ENCODE measurements at places on chromosomes 12 and 14. TPM values are rescaled to one million over a fixed set of nuclear protein-coding genes. Genes with fewer than 3 reads are reported as not detected.
A peak's percentile ranks its signal among the peaks of the same experiment; 100 is the strongest.

DNA sequence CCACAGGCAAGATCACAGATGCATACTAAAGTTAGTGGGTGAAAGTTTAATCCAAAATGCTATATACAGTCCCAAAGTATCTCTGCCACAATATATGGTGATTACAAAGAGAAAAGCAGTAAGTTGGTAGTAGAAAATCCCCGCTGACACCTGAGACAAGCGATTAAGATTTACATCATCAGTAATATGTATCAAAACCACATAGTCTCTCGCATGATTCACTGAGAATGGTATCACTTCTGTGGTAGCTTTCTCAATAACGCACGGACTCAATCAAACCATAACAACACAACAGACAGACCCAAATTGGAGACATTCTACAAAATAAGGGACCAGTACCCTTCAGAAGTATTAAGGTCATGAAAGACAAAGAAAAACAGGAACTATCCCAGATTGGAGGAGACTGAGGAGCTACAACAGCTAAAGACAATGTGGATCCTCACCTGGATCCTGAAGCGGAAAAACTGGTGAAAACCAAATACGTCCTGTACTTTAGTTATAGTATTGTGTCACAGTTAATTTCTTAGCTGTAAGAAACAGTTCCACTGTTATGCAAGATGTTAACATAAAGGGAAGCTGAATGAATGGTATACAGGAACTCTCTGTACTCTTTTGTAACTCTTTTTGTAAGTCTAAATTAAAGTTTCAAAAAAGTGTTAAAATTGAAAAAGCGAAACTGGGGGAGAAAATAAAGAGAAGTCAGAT, 51.0 kb downstream of the SPTLC2 start:
- no peaks in the 10 kb centered on the region for H3K4me1 ChIP-seq
- H3K36me3 ChIP-seq, result no peaks in the 10 kb centered on the region
- H3K27me3 ChIP-seq, result no peaks in the 10 kb centered on the region
- H3K27ac ChIP-seq, result peak overlapping the region; percentile 66
- DNase-seq, result no peak
- no peak overlapping the region for H3K4me3 ChIP-seq

DNA sequence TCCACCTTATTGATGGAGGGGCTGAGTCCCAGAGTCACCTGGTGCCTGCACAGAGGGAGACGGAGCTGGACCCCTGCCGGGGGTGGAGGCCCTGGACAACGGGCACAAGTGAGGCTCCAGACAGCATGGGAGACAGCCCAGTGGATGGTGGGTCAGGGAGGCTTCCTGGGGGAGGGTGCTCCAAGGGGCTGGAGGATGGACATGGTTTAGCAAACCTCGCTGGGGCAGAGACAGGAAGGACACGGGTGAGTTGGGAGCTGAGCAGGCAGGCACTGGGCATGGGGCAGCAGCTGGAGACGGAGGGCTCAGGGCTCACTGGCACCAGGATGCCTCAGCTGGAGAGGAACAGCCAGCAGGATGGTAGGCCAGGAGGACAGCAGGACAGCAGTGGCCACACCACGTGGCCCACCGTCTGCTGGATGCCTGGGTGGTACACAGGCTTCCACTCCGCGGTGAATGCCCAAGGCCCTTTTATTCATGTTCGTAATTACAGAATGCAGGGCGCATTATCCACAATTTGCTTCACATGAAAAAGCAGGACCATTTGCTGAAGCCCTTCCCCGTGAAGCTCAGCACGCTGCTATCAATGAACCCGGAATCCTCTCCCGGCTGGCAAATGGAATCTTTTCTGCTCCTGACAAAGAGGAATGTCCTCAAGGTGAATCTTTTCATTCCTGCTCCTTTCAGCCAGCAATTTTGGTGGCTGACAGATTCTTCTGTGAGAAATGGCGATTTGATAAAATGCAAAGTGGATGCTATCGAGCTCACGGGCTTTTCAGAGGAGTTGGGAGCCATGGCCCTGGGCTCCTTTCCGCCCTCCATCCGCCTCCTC, 138.1 kb upstream of the C14orf180 start:
- H3K4me3 ChIP-seq, result no peak overlapping the region
- H3K27ac ChIP-seq, result no peak overlapping the region
- H3K27me3 ChIP-seq, result no peaks in the 10 kb centered on the region
- no peaks in the 10 kb centered on the region for H3K36me3 ChIP-seq
- peak; percentile 3 for DNase-seq

GRCh38 chr12:67447180-67447579, 178.0 kb downstream of the CAND1 start:
- H3K36me3 ChIP-seq, result no peaks in the 10 kb centered on the region
- no peak for DNase-seq
- no peak overlapping the region for H3K4me3 ChIP-seq
- no peak overlapping the region for H3K27ac ChIP-seq
- no peaks in the 10 kb centered on the region for H3K27me3 ChIP-seq
- H3K4me1 ChIP-seq, result no peaks in the 10 kb centered on the region

DNA sequence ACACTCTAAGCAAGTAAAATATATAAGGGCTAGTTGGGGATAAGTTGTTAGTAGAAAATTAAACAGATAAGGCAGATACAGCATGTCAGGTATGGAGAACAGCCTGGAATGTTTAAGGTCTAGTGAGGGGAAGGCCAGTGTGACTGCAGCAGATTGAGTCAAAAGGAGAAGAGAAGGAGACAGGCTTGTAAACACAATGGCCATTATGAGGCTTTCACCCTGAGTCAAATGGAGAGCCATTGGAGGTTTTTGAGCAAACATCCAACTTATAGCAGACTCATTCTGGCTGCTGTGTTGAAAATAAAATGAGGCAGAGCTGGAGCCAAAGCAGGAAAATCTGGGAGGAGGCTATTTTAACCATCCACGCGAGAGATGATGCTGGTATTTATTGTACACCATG, 142.0 kb downstream of the DUSP6 start:
- no peaks in the 10 kb centered on the region for H3K27me3 ChIP-seq
- no peak overlapping the region for H3K27ac ChIP-seq
- H3K4me1 ChIP-seq, result no peaks in the 10 kb centered on the region
- H3K4me3 ChIP-seq, result no peak overlapping the region
- DNase-seq, result no peak

GRCh38 chr12:121114019-121114639, 18.5 kb upstream of the P2RX7 start:
- peaks cover 2% of the 10 kb centered on the region for H3K4me1 ChIP-seq

GRCh38 chr12:56766535-56766934, 3.4 kb downstream of the HSD17B6 start:
- no peaks in the 10 kb centered on the region for H3K4me1 ChIP-seq
- H3K4me3 ChIP-seq, result no peak overlapping the region
- no peaks in the 10 kb centered on the region for H3K27me3 ChIP-seq

GRCh38 chr14:99176156-99176945, 95.6 kb downstream of the BCL11B start:
- no peak overlapping the region for H3K27ac ChIP-seq
- DNase-seq, result no peak

- DNase-seq, result no peak
- H3K4me1 ChIP-seq, result peaks cover 10% of the 10 kb centered on the region
- H3K4me3 ChIP-seq, result no peak overlapping the region
- H3K27me3 ChIP-seq, result no peaks in the 10 kb centered on the region
- no peak overlapping the region for H3K27ac ChIP-seq
- no peaks in the 10 kb centered on the region for H3K36me3 ChIP-seq
These were observed 869 bp upstream of the RIMBP2 start for GRCh38 chr12:130716969-130717366.

- H3K36me3 ChIP-seq, result no peaks in the 10 kb centered on the region
- no peaks in the 10 kb centered on the region for H3K27me3 ChIP-seq
- no peaks in the 10 kb centered on the region for H3K4me1 ChIP-seq
- H3K27ac ChIP-seq, result no peak overlapping the region
- no peak overlapping the region for H3K4me3 ChIP-seq
These were observed 55.7 kb downstream of the METTL25 start for GRCh38 chr12:82414044-82414443.

DNA sequence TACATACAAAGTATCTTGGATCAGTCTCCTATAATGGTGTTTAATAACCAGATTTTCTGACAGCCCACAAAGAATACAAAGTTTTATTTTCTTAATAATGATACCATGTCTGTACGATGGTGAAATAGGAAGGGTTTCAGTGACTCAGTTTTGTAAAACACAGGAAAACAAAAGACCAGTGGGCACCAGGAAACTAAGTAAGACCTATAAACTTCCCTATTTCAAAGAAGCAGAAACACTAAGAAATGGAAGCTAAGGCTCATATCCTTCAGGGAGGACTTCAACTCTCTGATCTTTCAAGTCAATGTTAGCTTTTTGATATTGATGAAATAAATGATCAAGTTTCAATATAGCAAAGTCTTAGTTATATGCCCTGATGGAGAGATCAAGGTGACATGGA, 196.0 kb downstream of the DUSP6 start:
- no peak overlapping the region for H3K4me3 ChIP-seq
- no peak for DNase-seq
- H3K36me3 ChIP-seq, result no peaks in the 10 kb centered on the region
- H3K27ac ChIP-seq, result no peak overlapping the region

DNA sequence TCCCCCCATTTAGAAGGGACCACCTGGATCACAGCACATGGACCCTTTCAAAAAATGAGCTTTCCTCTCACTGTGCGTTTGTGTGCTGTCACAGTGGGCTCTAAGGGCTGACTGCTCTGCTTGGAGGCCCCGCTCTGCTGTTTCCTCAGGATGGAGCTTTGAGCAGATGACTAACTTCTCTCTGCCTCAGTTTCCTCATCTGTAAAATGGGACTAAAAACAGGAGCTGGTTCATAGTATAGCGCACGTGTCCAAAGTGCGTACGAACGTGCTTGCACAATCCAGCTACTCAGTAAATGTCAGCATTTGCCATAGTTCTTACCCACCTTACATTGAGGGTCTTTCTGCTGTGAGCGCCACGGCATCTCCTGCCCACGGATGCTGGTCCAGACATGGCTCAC, 12.7 kb upstream of the DNAH10 start:
- no peaks in the 10 kb centered on the region for H3K27me3 ChIP-seq
- H3K4me1 ChIP-seq, result no peaks in the 10 kb centered on the region
- no peak for DNase-seq
- H3K27ac ChIP-seq, result no peak overlapping the region

DNA sequence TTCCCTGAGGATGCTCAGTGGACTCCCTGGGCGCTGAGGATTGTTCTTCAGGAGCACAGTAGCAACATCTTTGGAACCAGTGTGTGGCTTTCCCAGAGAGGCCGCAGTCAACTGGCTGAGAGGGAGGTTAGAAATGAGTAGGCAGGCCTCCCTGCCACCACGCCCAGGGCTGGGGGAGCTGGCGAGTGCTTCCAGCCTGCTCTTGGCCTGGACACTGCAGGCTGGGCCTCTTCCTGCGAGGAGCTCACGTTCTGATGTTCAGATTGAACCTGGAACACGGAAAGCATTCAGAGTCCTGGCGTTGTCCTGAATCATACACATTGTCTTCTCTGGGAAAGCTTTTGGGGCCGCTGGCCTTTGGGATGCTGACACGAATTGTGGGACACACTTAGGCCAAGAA, 15.6 kb downstream of the TSPAN9 start:
- no peak for DNase-seq
- H3K4me1 ChIP-seq, result peaks cover 26% of the 10 kb centered on the region
- no peaks in the 10 kb centered on the region for H3K36me3 ChIP-seq
- no peak overlapping the region for H3K27ac ChIP-seq
- no peaks in the 10 kb centered on the region for H3K27me3 ChIP-seq

DNA sequence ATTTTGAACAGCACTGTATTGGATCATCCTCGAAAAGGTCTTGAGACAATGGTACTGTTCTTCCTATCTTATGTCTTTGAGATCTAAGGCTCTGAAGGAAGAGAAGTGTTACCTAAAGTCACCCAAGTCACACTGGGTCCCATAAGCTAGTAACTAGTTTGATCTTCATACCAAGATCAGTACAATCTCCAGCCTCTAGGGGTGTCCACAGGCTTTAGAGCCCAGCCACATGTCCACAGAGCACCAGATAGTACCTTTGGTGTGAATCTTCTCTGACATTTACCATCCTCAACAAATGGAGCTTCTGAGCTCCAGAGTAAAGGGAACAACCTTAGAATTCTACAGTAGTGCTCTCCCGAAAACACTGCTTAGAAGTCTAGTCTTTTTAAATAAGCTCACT, 78.7 kb downstream of the KSR2 start:
- no peaks in the 10 kb centered on the region for H3K4me1 ChIP-seq
- DNase-seq, result no peak
- no peaks in the 10 kb centered on the region for H3K36me3 ChIP-seq
- no peak overlapping the region for H3K4me3 ChIP-seq
- H3K27ac ChIP-seq, result no peak overlapping the region

- H3K27me3 ChIP-seq, result no peaks in the 10 kb centered on the region
- no peak overlapping the region for H3K4me3 ChIP-seq
- no peaks in the 10 kb centered on the region for H3K36me3 ChIP-seq
- no peak for DNase-seq
- H3K27ac ChIP-seq, result no peak overlapping the region
These were observed 54.2 kb upstream of the PTHLH start for GRCh38 chr12:28026701-28027100.

DNA sequence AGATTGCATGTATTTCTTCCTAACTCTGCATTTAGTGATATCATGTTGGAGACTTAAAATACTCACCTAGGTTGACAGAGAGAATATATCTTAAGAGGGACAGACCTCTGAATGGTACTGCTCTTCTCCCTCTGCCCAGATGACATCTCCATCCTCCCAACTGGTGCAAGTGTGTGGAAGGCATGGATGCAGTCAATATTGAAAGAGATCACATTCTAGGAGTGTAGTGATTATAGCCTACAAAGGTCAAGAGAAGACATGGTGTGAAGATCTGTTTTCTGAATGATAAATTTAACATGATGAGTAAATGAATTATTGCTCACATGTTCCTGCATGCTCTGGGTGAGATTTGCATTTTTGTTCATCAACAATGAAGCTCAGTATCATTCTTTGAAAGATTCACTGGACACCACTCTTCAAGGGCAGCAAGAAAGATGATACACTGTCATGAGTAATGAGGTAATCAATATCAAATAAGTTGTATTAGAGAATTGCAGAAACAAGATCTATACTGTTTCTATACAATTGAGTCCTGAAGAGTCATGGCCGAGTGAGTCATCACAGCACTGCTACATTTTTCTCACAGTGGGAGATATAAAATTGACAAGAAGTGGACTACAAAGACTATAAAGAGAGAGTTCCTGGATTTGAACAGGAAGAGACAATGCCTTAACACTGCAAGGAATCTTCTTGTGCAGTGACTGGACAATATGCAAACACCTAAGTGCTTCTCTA, 183.3 kb upstream of the KRR1 start:
- no peaks in the 10 kb centered on the region for H3K36me3 ChIP-seq
- H3K27ac ChIP-seq, result no peak overlapping the region
- H3K4me1 ChIP-seq, result no peaks in the 10 kb centered on the region
- H3K4me3 ChIP-seq, result no peak overlapping the region

DNA sequence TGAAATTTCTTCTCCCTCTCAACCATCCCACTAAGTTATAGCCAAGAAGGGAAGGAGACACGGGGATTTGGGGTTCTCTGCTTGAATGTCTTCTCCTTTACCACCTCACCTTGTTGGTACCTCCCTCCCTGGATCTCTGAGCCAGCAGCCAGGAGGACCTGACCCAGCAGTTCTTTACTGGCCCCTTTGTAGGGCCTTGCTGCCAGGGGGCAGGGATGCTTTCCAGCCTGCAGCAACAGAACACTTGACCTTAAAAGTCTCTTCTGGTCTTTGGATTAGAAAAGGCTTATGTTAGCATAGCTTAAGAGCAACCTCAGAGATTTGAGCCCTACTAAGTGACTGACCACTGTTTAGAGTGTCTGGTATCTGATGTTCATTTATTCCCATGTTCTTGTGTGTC, 10.4 kb downstream of the MLEC start:
- H3K4me1 ChIP-seq, result peaks cover 3% of the 10 kb centered on the region
- H3K27ac ChIP-seq, result no peak overlapping the region
- no peak overlapping the region for H3K4me3 ChIP-seq
- DNase-seq, result no peak
- no peaks in the 10 kb centered on the region for H3K27me3 ChIP-seq
- no peaks in the 10 kb centered on the region for H3K36me3 ChIP-seq

Gene CNTN1
- total RNA-seq, result 20.3 TPM

Gene RPGRIP1
- 0.90 TPM for total RNA-seq

Gene CCDC197
- not detected for total RNA-seq

Gene CLEC1B
- total RNA-seq, result not detected

Gene SYNDIG1L
- not detected for total RNA-seq

Measured in tibial nerve (tissue), 4 donors.